ENCODE measurements at places on chromosomes 11 and 22. TPM values are rescaled to one million over a fixed set of nuclear protein-coding genes. Genes with fewer than 3 reads are reported as not detected.

Gene JAML
- total RNA-seq = 6.5 TPM

Gene SLC17A6
- total RNA-seq = 0.11 TPM

Gene TTC28
- total RNA-seq = 81.9 TPM

Gene C22orf23
- 0.26 TPM for total RNA-seq

Gene CHADL
- total RNA-seq = 1.8 TPM

GRCh38 chr11:31443802-31444201 is 65.6 kb downstream of the IMMP1L start:
- no peak for DNase-seq

DNA sequence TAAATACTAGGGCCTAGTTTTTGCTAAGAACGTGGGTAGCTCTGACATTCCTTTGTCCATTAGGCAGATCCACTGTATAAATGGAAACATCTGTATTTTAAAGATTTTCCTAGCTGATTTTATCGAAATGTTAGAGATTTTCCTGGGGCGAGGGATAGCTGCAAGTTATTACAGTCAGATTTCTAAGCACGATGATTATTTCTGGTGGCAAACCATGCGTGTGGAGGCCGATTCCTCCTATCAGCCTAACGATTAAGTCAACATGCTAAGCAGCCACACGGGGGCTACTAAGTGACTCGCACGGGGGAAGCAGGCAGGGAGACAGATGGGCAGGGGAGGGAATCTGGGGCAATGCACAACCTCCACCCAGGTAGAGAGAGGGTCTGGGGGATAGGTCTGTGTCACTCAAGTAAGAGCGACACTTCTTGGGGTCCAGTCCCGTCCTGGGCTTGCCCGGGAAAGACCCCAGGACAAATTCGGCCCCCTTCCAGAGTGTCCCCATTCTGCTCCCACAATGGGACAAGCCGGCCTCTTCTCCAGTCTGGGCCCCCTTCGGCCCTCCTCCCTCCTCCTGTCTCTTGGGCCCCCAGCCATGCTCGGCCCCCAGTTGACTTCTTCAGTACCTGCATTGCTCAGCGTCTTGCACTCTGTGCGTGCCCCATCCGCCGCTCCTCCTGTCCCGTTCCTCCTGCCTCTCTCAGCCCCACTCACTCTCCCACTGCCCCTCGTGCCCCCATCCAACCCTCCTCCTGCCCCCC is 571 bp downstream of the C11orf24 start:
- DNase-seq = peak; percentile 35

DNA sequence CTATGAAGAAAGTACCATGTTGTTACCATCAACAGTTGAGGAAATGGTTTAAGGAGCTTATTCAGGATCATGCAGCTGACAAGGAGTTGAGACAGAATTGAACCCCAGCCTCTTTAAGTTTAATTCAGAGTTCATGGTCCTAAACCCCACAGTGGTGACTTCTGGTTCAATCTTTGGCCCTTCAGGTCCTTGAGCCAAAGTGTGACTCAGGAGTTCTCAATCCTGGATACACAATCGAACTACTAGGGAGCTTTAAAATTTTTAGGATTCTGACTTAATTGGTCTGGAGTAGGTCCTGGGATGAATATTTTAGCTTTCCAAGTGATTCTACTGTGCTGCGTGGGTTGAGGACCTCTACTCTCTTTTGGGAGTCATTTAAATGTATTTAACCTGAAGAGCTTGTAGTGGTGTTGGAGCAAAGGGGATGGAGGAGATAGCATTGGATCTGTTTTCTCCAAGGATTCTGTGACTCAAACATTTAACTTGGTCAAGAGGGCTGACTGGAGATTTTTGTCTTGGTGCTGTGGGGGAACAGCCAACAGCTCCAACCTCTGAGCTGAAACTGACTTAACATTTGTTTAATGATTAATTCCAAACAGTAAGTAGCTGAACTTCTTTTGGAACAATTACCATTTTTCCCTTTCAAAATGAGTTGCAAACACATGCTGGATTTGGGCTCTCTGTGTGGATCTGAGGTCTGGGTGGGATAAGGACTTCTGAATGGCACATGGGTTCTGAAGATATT is 80.1 kb downstream of the INSC start:
- DNase-seq = no peak

DNA sequence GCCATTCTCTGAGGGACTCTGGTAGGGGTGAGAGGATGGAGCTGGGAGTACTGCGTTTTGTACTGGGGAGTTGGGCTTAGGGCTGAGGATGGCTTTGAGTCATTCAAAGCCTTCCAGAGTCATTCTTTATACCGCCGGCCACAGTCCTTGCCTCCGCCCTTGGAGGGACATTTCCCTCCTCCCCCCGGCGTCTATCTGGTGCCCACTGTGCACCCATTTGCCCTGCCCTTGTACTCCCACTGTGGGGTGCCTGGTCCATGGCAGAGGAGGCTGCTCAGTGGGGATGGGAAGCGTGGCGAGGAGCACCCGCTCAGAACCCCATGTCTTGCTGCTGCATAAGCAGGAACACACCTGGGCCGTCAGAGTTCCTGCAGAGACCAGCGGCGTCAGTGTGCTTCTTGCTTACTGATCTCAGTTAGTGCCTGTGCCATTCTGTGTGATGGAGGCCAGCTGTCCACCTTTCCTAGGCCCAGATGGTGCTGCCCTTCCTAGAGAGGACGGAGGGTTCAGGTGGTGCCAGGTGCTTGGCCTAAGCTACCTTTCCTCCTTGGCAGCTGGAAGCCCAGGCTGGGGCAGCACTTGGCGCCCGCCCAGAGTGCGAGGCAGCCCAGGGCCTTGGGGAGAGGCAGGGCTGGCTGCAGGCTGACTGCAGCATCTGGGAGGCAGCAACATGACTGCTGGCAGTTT is 23.3 kb upstream of the TMEM191C start:
- no peak for DNase-seq
